ENCODE measurements at places on chromosomes 4 and X.

DNA sequence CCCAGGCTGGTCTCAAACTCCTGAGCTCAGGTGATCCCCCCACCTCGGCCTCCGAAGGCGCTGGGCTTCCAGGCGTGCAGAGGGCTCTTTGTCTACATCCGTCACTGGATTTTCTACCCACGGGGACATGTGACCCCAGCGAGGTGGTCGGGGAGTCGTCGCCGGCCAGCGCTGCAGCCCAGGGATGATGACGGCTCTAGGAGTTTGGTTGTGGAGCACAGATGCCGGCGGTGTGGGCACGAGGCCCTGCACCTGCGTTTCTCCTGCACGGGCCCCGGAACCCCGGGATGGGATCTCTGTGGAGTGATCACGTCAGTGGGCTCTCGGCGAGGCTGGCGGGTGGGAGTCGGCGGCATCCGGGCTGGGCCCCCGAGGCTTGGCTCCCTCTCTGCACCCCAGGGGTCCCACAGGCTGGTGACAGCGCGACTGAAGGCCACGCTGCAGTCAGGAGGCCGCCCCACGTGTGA lies 9.1 kb upstream of the GTPBP6 start:
- no peak for DNase-seq

GRCh38 chr4:136097676-136098075 lies 1434.6 kb downstream of the PCDH18 start:
- no peak for DNase-seq

GRCh38 chr4:102715057-102715456 lies 45.7 kb downstream of the MANBA start:
- no peak for DNase-seq

DNA sequence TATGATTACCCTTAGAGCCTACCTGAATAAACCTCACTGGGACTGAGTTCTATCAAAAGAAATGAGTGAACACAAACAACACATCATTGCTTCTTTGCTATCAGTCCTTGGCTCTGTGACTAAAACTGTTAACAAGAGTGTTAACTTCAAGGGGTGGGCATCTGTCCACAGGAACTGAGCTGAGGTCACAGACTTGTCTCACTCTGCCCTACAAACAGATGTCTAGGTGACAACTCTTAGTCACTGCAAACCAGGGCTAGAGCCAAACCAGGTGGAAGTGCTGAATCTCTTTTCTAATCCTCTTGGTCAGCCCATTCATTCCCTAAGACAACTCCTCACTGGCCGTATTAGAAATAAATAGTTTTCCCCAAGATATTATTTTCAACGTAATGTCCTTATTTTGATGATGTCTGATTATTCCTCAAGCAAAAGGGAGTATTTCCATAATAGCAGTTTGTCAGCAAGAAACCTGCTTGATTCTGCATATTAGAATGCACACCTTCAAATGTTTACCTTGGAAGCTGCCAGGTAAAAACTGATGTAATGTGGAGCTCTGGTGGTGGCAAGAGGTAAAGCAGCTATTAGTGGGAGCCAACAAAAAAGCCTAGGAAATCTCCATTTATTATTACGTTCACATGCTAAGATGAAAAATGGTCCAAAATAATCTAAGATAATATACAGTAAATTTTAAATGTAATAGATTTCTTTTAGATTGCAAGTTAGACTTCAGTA lies 4.0 kb downstream of the COL25A1 start:
- no peak for DNase-seq

GRCh38 chr4:24056289-24056688 lies 166.4 kb upstream of the PPARGC1A start:
- no peak for DNase-seq

GRCh38 chr4:77187322-77187721 lies 30.3 kb downstream of the CCNG2 start:
- no peak for DNase-seq

DNA sequence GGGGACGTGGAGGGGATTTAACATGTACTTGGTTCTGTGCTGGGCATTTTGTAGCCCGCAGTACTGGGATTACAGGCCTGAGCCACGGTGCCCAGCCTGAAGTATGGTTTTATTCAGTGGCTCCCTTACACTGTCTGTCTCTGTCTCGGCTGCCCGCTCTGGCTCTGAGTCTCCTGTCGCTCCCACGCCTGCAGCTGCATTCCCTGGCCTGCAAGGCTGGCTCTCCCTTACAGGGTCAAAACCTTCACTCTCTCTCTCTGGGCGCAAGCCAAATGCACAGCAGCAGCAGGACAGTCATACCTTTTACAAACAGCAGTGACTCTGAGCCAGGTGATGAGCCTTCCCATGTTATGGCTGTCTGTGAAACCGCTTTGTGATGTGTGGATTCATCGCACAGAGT lies 72.1 kb downstream of the HTRA3 start:
- no peak for DNase-seq

GRCh38 chrX:101108284-101108683 lies 10.3 kb downstream of the CENPI start:
- DNase-seq: no peak

DNA sequence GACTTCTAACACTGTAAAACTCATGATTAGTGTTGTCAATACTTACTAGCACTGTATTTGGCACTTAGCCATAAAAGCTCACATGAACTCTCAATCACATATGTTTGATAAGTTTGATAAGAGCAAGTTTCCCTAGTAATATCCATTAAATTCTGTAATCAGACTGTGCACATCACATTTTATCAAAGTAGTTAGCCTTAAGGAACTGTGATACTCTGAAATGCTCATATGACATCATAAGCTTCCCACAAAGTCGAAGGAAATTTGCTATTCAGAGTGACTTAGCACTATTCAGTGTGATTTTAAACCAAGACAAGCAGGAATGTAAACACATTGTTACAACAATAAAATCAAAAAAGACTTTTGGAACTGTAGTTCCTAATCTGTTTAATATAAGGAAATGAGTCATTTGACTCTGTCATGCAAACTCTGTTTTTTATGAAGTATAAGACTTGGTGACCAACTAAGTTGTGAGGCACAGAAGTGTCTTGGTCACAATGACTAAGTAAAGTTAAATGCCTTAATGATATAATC lies 6.7 kb downstream of the SLC7A11 start:
- no peak for DNase-seq

DNA sequence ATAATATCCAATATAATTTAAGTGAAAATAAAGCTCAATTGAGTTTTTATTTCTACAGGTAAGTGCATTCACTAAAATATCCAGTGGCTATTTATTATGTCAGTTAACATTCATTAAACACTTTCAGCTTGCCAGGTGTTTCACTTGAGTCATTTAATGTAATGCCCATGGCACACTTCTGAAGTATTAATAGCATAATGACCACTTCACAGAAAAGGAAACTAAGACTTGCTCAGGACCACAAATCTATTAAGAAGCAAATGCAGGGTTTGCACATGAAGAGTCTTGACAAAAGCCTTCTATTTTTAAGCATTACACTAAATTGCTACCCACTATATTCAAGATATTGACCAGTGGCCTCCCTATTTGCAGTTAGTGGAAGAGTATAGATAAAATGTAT lies 612.7 kb downstream of the KCTD8 start:
- DNase-seq: no peak

GRCh38 chr4:27276307-27277073 lies 415.8 kb downstream of the STIM2 start:
- DNase-seq: no peak

GRCh38 chr4:119675391-119675790 lies 46.8 kb upstream of the PDE5A start:
- DNase-seq: no peak

- DNase-seq: no peak
Observed at GRCh38 chrX:135944486-135944885, 29.3 kb downstream of the MMGT1 start.

DNA sequence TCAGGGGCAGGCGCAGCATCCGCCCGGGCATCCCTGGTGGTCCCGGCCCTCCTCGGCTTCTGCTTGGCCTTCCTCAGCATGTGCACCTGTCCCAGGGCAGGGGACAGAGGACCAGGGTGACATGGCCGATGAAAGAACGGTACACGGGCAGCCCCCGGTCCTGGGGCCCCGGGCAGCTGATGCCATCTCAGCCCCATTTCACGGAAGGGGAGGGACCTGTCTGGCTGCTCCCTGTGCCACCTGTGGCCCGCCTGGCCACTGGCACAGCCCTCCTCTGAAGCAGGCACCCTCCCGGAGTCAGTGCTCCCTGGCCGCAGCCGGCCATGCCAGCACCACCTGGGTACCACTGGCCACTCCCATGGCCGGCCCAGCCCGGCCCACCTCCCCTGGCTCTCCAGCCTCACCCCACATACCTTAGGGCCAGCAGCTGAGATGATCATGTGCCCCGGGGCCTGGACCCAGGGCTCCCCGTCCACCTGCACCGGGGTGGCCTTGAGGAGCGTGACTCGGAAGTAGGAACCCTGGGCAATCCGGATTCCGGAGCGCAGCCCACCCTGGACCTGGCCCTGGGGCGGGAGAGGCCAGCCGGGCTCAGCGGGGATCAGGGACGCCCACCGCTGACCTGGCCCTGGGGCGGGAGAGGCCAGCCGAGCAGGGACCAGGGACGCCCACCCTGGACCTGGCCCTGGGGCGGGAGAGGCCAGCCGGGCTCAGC lies 12.6 kb downstream of the DGKQ start:
- DNase-seq: no peak

DNA sequence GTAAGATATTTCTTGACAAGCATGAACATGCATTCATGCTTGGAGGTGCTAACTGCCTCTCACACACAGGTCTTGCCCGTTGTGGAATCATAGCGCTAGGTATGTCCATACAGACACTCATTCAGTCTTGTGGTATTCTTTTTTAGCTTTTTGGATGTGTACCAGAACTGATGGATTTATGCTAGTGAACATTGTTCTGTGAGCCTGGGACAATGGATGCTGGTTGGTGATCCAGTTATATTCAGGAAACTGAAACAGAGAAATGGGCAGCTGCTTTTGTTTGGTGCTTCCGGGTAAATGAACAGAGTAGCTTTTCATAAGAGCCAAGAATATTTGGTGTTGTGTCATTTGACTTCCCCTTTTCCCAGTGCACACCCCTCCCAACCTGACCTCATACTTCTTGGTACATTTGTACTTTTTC lies 78.9 kb upstream of the SLC4A4 start:
- no peak for DNase-seq

GRCh38 chr4:13483768-13484121 lies 395 bp downstream of the RAB28 start:
- no peak for DNase-seq

- no peak for DNase-seq
Observed at GRCh38 chr4:98801259-98801725, 127.6 kb downstream of the EIF4E start.

DNA sequence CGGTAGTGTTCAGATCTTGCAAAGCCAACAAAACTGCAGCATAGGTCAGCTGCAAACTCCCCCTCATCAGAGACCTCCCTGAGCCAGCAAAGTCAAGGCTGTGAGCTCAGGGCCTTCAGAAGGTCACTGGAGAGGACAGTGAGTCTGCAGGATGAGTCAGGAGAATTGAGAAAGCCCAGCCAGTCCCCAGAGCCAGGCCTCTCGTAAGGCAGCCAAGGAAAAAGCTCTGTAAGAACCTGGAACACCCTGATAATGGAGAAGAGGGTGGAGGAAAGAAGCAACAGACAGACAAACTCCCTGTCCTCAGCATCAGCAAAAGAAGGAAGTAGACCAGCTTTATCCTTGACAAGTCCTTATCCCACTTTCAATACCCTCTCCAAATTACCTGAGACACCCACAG lies 33.0 kb downstream of the GRIA3 start:
- no peak for DNase-seq

- DNase-seq: no peak
Observed at GRCh38 chrX:17380221-17380620, 5.2 kb downstream of the NHS start.

GRCh38 chr4:10173754-10174749 lies 57.5 kb upstream of the WDR1 start:
- no peak for DNase-seq

DNA sequence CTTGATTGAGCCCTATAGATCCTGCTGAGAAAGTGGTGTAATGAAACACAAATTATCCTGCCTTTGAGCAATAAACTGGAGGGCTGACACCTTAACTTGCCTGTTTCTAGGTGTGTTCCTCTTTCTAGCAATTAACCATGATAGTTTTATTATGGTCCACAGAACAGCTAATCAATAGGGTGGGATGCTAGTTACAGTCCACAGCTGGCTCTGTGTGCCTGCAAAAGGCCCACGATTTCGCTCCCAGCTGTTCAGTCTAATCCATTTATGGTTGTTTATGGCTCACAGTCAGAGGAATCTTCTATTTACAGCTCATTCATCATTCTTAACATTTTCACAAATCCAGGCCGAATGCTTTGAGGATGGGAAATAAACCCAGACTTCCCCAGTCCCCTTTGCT lies 674.9 kb downstream of the SMARCA1 start:
- DNase-seq: no peak

GRCh38 chr4:182862141-182862875 lies 54.9 kb downstream of the DCTD start:
- no peak for DNase-seq

DNA sequence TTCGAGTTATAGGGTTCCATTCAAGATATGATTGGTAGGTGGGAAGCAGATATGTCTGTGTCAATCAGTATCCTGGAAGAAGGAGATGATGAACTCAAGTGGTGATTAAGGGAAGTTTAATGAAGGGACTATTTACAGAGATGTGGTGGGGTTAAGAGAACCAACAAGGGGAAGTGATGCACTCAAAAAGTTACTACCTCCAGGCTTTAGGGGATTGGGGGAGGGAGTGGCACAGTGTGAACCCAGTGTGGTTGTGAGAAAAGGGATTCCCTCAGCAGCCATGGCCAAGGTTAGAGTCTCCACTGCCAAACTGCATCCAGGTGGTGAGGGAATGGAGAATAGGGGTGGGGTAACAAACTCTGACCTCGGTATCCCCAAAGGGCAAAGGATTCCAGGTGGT lies 27.9 kb downstream of the PKD2 start:
- no peak for DNase-seq

GRCh38 chr4:94500685-94501084 lies 48.9 kb downstream of the PDLIM5 start:
- no peak for DNase-seq

DNA sequence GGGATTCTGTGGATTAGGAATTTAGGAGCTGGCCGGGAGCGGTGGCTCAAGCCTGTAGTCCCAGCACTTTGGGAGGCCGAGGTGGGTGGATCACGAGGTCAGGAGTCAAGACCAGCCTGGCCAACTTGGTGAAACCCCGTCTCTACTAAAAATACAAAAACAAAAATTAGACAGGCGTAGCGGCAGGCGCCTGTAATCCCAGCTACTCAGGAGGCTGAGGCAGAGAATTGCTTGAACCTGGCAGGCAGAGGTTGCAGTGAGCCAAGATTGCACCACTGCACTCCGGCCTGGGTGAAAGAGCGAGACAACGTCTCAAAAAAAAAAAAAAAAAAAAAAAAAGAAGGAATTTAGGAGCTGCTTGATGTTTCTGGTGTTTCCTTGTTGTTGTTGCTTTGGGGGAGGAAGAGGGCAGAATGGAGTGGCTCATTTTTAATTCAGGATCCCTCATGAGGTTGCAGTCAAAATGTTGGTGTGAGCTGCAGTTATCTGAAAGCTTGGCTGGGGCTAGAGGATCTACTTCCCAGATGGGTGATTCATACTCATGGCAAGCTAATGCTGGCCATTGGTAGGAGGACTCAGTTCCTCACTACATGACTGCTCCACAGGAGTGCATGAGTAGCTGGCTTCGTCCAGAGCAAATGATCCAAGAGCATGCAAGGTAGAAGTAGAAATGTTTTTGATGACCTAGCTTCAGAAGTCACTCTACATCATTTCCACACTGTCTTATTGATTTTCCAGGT lies 26.5 kb upstream of the JADE1 start:
- no peak for DNase-seq

GRCh38 chrX:134810211-134810610 lies 151.9 kb upstream of the PLAC1 start:
- DNase-seq: no peak
